ENCODE measurements at places on chromosomes 5 and 9.

- DNase-seq: no peak
Observed at GRCh38 chr5:41465493-41466171, 44.8 kb downstream of the PLCXD3 start.

DNA sequence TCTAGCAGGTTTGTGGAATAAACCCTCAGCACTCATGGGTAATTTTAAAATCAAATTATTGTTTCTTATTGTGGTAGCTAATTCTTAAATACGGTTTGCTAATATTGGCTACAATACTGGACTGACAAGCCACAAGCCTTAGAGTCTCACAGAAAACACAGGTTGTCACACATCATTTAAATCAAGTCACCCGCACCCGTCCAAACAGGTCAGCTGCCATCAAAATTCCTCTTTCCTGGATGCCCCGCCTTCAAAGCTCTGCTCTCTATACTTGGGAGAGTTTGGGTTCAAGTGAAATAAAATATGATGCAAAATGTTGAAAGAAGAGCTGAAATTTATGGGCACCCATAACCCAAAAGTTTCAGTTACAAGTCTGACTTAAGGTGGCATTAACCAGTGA is 12.3 kb upstream of the SUSD1 start:
- DNase-seq: no peak

DNA sequence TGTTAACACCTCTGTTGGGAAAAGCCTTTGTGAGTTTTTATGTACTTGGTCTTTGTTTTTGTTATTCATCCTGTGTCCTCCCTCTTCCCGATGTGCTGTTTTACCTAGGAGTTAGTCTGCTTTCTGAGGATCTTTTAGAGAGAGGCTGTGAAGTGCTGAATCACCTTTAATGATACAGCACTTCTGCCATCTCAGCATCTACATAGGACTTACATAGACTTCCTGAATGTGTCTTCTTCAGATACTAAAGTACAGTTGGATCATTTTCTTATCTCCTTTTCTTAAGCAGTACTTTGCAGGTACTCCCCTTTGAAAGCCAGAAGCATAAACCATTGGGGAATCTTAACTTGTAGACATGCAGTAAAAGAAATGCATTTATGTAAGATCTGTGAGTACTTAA is 31.5 kb downstream of the OTULIN start:
- no peak for DNase-seq

DNA sequence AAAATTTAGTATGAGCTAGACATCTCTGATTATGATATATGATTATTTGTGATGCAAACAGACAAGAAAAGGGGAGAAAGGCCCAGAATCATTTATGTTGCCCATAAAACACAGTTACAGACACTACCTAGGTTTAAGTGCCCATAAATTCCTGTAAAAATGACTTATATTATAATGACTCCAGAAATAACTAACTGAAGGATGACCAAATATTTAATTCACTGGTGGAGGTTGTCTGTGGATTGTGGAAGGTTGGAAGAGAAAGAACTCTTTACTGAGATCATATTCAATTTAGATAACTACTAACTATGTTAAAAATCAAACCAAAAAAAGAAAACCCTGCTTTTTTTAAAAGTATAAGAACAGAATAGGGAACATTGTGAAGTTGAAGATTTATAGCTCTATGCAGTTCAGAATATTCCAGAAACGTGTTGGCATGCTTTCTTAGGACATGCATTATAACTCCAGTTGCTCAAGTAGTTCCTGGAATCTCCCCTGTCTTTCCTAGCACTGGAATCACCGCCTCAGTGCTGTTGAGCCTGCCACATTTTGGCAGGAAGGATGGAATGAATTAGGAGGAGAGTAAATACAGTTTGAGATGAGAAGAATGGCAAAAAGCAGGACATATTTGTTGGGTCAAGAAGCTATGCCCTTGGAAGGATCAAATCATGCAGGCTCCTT is 72.0 kb upstream of the PAPPA start:
- DNase-seq: no peak

- peak; percentile 5 for DNase-seq
Observed at GRCh38 chr5:133969654-133970324, 1.4 kb upstream of the C5orf15 start.

DNA sequence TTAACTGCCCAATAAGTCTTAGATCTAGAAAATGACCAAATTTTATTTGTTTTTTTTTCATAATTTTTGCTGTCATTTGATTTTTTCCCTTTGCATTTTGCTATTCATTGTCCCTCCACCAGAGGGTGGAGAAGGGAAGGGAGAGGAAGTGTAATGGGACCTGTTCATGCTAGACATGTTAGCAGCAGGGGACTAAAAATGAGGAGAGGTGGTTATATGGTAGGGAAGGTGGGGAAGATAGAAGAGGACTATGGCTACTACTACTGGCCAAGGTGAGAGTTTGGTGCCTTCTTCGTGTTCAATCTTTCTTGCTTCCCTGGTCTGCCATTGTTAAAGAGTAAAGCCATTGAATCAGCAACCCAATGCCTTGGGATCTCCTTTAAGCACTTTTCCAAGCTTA is 6.4 kb downstream of the GRIA1 start:
- no peak for DNase-seq

DNA sequence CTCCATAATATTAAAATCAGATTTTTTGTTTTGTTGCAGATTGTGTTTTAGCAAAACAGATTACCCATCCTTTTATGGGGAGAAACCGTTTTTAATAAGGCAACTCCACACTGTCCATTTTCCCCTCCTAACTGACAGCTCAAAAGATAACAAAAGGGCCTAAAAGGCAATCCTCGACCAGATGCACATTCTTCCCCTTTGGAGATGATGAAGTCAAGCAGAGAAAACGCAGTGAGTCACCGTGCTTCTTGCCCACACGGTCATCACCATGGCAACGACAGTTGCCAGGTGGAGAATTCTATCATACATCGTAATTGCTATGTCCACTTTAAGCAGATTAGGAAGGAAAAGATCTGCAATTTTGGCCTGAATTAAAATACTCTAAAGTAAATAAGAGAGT is 96.4 kb downstream of the DIRAS2 start:
- DNase-seq: peak; percentile 40

DNA sequence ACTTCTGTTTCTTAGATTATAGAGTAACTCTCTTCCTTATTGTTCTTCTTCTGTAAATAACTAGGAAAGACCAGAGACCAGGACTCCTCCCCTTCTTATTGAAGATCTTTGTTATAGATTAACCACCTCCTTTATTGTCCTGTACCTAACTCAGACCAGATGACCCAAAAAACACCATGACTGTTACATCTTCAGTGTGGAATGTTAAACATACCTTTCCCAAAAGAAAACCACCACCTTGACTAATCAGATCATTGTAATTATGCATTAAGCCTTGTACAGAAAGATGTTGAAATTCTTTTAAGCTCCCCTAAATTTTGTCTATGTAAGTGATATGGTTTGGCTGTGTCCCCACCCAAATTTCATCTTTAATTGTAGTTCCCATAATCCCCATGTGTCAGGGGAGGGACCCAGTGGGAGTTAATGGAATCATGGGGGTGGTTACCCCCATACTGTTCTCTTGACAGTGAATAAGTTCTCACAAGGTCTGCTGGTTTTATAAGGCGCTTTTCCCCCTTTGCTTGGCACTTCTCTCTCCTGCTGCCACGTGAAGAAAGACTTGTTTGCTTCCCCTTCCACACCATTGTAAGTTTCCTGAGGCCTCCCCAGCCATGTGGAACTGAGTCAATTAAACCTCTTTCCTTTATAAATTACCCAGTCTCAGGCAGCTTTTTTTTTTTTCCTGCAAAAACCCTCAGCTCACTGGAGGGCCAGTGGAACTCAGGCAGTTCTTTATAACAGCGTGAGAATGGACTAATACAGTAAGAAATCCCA is 26.3 kb downstream of the ARSB start:
- DNase-seq: no peak

DNA sequence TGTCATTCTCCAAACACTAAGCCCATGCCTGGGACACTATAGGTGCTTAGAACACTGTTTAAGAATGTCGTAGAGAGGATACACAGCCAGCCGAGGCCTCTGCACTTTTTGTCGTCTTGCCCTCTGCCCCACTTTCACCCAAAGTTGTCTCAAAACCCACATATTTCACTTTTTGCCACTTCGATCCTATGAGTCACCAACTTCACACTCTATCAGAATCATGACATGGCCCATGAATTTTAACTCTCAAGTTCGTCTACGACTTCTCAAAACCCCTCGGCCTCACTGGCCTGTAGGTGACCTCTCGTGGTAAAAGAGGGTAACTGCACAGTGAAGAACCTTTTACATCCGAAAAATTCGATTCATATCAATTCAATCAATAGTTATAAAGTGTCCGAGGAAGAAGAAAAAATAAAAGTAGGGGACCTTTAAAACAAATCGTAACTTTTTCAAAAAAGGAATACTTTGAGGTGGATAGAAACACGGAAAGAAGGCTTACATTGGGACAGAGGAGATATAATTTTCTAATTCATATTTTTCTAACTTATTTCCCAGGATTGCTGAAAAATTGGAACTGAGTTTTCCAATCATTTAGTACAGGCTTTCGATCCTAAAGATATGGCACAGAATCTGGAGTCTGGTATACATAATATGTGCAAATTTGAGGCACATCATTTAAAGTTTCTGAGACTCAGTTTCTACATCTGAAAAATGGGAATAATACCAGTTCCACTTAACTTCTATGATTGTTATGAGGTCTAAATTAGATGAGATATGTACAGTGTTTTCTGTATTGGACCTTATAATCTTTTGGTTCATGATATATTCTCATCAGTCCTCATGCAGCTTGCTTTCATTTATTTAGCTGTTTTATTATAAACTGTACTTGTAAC is 122.6 kb downstream of the APBA1 start:
- peak; percentile 23 for DNase-seq

GRCh38 chr5:176647843-176648473 is 674 bp downstream of the TSPAN17 start:
- no peak for DNase-seq

- no peak for DNase-seq
Observed at GRCh38 chr9:100699668-100700067, 121.8 kb downstream of the CAVIN4 start.

- no peak for DNase-seq
Observed at GRCh38 chr9:121690316-121690715, 38.9 kb downstream of the DAB2IP start.

DNA sequence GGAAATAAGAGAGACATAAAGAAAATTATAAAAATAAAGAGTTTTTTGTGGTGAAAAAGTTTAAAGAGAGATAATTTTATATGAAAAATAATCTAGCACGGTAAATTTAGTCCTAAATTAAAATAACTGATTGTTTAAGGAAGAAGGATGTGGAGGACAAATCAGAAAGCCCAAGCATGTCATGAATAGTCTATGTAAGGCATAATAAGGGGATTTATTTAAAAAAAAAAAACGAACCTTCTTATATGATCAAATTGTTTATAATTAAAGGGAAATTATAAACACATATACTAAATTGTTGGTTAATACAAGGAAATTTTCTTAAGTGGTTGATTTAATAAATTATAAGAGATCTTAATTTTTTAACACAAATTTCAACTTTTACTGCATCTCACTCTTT is 551.8 kb upstream of the TYRP1 start:
- DNase-seq: no peak

- no peak for DNase-seq
Observed at GRCh38 chr5:74186356-74187315, 453.9 kb downstream of the ENC1 start.

DNA sequence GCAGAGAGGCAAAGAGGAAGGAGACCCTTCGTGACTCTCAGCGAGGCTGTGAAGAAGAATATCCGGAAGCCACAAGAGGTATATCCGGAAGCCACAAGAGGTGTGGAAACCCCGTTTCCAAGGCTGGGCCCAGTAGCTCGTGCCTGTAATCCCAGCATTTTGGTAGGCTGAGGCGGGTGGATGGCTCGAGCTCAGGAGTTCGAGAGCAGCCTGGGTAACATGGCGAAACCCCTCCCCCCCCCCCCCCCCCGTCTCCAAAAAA is 612 bp upstream of the BBLN start:
- DNase-seq: no peak

DNA sequence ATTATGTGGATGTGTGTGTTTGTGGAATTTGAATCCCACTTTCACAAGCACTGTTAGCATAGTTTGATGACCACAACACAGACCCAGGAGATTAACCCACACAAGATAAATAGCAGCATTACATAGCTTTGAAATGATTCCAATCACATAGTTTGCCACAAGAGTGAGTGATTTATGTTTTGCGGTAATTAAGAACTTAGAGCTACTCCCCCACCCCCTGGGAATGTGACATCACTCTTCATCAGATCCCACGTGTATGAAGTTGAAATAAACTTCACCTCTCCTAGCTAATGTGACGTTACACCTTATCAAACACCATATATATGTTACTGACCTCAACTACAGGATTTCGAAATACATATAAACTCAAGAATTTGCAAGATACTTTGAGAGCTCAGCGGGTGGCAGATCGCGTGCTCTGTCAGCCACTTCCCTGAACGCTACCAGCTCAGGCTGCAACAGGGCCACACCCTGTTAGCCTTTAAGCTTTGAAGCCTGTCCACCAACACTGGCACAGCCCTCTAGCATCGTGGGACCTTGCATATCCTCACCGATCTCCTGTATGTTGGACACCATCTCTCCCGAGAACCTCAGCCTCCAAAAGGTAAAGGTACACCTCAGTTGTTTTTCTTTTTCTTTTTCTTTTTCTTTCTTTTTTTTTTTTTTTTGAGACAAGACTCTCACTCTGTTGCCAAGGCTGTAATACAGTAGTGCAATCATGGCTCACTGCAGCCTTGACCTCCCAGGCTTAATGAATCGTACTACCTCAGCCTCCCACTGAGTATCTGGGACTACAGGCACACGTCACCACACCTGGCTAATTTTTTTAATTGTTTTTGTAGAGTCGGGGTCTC is 1.7 kb upstream of the AGTPBP1 start:
- no peak for DNase-seq

DNA sequence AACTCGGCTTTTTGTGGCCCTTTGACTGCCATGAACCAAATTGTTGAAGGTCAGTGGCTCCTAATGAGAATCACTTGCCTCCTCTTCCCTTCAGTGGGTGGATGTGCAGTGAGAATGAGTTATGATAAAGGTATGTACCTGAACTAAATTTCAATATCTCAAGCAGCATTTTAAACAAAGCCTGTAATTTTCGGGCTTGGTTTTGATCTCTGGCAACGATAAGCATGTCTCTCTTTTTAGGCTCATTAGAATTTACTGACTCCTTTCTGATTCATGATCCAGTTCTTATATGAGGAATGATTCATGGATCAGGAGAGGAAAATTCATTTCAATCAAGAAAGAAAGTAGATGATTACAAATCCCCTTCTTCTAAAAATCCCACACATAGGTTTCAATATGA is 305.5 kb downstream of the ARRDC3 start:
- DNase-seq: no peak

GRCh38 chr9:75699017-75699416 is 191.5 kb upstream of the PCSK5 start:
- DNase-seq: no peak

DNA sequence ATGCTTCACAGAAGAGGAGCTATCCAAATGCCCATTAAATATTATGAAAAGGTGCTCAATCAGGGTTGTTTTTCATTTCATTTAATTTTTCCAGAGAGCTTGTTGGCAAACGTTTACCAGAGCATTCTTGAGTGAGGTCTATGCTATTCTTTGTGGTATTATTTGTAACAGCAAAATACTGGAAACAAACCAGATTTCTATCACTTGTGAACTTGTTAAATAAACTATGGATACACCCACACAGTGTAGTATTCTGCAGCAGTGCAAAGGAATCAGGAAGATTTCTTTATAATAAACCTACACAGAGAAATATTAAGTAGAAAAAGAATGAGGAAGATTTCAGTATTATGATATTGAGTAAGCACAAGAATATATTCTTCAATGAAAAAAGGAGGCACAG is 15.0 kb upstream of the SLC1A1 start:
- DNase-seq: no peak

All from neural crest cell (in vitro differentiated cells).